ENCODE measurements at places on chromosomes 13 and 19.

DNA sequence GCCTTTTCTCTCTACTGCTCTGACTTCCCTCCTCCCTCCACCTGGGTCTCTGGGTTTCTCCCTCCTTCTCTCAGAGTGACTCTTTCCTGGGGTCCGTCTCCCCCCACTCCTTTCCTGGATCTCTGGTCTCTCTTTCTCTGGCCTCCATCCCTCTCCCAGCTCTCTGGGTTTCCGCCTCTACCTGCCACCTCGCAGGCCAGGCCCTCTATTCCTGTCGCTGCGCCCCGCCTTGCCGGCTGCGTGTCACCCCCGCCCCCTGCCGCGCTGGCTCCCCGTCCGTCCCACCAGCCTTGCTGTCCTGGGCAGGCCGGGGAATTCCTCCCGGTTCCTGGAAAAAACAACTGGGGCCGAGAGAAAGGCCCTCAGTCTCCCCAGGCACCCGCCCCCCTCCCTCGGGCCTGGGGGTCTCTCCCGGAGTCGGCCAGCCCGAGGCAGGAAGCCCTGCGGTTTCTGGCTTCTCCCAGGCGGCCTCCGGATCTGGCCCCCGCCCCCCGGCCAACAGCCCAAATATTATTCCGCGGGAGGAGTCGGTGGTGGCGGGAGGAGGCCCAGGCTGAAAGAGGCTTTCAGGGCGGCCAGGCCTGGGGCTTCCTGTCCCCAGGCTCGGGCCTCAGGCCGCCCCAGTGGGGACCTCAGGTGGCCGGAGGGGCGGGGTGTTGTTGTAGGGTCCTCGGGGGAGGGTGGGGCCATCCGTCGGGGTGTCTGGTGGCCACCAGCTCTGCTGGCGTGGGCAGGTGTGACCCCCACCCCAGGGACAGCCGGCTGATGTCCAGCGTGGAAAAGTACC lies 9.3 kb downstream of the IRF2BP1 start:
- DNase-seq = no peak

DNA sequence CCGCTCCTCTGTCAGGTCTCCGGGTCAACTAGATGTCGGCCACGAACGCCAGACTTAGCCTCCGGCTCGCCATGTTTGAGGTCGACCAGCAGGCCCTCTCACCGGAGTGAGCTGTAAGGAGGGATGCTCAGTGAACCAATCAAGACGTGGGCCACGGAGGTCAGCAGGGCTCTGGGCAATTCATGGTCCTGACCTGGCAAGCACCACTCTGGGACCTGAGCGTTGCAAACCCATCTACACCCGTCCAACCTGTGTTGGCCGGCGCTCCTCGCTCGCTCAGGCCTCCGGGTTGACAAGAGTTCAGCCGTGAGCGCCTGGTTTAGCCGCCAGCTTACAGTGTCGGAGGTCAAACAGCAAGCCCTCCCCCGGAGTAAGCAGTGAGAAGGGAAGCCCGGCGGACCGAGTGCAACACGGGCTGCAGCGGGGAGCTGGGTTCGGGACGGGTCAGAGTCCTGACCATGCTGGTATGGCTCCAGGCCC lies 1361.9 kb downstream of the UQCRFS1 start:
- DNase-seq = no peak

DNA sequence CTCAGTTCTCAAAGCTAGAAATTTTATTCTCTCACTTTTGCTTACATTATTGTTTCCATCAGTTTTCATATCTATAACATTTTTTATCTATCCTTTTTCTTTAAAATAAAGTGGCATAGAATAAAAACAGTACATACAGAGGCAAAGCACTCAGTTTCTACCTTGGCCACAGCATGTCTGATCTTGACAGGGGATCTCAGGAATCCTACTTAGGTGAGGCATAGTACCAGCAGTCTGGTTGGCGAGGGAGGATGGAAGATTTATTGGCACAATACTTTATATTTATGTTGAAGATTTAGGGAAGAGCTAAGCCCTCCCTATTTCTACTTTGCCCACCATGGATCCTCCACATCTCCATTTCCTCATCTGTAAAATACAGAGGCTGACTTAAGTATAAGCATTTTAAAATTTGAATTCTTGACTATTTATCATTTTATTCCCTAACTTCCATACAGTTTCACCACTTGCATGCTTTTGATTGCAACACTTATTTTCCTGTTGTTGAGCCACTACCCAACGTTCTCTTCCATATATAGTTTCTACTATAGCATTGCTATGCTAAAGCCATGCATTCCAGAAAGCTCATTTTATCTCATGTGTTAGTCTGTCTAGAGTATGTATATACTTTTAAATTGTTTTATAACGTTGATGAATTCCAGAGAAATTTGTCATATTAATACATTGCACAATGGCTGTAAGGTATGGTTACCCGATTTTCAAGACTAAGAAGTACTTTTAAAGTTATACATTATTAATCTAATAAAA lies 506.7 kb downstream of the KCTD12 start:
- no peak for DNase-seq

DNA sequence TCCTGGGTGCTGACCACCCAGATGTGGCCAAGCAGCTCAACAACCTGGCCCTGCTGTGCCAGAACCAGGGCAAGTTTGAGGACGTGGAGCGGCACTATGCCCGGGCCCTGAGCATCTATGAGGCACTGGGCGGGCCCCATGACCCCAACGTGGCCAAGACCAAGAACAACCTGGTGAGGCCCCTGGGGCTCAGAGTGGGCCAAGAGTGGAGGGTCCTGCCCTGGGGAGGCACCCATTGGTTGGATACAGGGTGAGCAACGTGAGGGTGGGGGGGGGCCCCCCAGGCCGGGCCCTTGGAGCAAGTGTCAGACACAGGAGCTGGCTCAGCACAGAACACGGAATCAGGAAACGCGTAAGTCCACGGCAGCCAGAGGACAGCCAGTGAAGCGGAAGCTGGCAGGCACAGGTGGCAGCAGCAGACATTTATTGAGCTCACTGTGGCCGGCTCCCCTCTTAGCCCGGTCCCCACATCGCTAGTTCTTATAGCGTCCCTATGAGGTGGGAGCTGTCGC lies 8.9 kb downstream of the KLC3 start:
- DNase-seq = no peak

GRCh38 chr19:12788682-12789097 lies 2.6 kb upstream of the JUNB start:
- no peak for DNase-seq

GRCh38 chr13:77740097-77740735 lies 42.7 kb downstream of the SLAIN1 start:
- DNase-seq = no peak

GRCh38 chr13:28574617-28575142 lies 79.8 kb upstream of the FLT1 start:
- no peak for DNase-seq

DNA sequence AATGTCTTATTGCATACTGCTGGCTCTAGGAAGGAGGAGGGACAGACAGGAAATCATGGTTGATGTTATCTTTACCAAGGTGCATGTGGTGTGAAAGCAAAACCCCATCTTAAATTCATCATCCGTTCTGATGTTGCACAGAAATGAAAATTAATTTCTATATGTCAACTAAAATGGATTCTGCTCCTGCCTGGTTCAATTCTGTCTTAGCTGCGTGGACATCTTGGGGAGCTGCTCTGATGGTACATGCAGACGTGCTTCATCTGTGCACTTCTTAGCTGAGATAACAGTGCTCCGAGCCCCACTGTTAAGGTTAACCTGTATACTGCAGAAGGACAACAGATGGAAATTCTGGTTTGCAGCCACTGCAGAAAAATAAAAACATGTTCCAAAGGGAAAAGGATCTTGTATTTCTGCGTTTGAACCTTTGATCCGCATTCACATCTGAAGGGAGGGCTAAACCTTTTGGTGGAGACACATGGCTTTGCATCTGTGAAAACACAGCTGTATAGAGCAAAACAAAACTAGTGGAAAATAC lies 155.6 kb downstream of the TM9SF2 start:
- DNase-seq = no peak

DNA sequence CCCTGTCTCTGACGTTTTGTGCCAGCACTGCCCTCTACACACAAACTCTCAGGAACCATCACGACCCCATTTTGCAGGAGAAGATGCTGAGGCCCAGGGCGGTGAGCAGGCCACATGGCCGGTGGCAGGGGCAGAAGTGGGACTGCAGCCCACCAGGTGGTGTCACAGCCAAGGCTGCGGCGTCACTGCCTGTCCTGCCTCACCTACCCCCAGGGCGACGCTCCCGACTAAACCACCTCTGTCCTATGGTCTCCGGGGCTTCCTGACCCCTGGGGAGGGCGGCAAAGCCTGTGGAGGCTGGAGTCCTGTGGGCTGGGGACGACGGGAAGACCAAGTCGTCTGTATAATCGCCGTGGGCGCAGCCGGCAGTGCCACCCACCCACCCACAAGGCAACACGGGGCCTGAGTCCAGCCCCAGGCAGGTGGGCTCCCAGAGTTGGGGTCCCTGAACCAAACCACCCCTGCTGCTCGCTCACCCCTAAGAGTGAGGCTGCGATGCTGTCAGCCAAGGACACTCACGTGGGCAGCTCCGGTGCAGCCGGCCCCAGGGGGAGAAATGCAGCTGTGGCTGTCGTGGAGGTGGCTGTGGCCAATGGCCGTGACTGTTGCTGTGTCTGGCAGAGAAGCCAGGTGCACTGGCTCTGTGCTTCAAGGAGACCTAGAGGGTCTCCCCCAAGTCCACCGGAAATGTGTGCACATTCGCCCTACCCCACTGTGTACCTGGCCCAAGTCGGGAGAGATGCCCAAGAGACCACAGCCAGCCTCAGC lies 29.7 kb downstream of the RASA3 start:
- DNase-seq = no peak

GRCh38 chr19:17137417-17137816 lies 61.8 kb downstream of the MYO9B start:
- DNase-seq = no peak

- no peak for DNase-seq
These were observed 274.3 kb downstream of the FGF9 start for GRCh38 chr13:21945195-21945594.

DNA sequence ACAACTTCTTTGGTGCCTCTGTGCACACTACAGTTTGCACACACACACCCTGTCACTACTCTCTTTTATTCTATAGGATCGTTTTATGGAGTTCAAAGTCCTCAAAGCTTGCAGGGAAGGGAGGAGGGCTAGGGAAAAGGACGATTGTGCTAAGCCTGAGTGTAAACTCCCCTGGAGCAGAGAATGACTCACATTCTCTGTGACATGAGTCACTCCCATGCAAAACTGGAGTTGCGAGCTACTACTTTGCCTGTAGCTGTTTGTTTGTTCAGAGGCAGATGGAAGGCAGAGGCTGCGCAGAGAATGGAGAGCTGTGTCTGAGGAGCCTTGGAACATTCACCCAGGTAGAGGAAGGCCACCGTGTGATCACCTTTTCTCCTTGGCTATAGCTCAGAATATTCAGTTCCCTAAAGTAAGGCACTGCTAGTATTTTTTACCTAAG lies 80.5 kb upstream of the MBNL2 start:
- DNase-seq = no peak

DNA sequence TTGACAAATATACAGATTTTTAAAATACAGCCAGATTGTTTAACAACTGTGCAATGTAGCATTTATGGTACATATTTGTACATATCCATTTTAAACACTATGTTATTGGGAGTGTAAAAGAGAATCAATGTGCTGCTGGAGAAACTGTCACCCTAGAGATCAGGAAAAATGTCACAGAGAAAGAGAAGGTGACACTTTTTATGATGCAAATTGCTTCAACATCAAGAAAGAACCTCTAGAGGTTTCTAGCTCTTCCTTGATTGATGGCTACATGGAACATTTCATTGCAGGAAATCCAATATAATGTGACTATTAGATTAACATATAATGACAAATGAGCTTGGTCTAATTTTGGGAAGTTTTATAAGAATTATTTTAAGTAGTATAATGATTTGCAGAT lies 1491.2 kb upstream of the PCDH20 start:
- no peak for DNase-seq

GRCh38 chr13:100644371-100644770 lies 30.2 kb downstream of the TMTC4 start:
- no peak for DNase-seq

DNA sequence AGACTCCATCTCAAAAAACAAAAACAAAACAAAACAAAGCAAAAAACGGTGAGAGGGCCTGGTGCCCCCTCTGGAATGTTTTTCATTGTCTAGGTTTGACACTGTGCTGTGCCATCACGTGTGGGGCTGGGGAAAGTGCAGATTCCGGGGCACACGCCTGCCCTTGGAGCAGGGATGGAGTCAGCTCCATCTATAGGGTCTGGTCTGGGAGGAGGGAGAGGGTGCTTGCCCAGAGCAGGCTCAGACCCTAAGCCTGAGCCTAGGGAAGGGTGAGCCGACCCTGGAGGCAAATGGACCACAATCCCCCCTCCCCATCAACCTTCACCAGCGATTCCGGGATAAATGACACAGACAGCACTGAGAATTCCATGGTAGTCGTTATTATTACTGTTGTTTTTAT lies 10.9 kb upstream of the ZBTB32 start:
- DNase-seq = no peak

GRCh38 chr13:80009760-80010159 lies 331.2 kb downstream of the SPRY2 start:
- no peak for DNase-seq

- no peak for DNase-seq
These were observed 33.6 kb upstream of the EPHX3 start for GRCh38 chr19:15265850-15266248.
